ENCODE measurements at places on chromosomes 6 and 20.

DNA sequence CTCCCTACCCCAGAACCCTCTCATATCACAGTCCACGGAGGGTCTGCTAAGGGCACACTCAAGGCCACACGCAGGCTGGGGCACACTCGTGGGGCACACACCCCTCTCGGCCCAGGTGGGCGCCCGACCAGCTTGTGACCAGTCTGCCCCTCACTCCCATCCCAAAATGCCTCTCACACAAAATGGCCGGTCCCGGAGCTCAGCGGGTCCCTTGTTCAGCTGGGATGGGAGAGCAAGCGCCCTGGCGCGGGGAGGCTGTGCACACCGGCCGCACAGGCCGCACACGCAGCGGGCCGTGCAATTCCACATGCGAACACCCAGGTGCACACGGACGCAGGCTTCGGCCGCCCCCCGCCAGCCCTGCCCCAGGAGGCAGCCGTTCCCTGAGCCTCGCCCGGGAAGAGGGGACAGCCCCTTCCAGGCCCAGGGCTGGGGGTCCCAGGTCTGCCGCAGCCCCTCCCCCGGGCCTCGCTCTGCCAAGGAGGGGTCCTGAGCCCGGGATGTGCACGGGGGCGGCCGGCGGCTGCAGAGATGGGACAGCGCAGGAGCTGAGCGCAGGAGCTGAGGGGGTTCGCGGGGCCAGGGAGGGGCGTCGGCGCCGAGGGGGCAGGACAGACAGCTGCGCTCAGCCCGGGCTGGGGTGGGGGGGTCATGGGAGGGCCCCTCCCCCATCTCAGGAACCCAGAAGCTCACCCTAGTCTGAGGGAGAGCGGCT lies 1.3 kb downstream of the KCNQ2 start:
- DNase-seq: no peak

DNA sequence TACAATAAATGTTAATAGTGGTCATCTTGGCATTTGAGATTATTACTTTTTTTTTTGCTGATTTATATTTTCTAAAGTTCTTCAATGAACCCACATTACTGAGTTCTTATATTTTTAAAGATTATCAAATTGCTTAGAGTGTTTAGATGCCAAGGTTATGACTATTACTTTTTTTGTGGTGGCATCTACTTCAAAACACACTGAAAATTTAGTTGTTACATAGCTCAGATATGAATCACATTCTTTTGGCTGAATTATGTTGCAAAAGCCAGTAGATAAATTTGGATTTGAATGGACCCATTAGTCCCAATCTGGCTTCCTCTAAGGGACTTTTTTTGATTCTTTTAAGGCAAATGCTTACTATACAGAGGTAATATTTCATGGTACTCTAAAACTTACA lies 8.9 kb downstream of the UTRN start:
- no peak for DNase-seq

DNA sequence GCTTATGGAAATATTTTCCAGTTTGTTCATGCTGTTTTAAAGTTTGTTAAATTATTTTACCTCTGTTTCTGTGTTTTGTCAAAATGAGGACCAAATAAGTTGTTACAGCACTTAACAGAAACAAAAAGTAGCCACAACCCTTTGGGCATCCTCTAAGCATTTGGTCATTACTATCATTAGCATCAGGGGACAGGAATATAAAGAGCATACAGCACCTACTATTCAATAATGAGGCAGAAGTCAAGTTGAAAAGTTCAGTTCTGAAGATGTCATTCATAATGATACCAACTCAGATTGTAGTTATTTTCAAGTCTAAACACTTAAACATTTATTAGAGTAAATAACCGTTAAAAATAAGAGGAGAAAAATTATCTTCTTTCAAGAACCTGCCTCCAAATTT lies 862.3 kb upstream of the FLRT3 start:
- no peak for DNase-seq

GRCh38 chr20:35710039-35710438 lies 10.8 kb downstream of the ROMO1 start:
- DNase-seq: no peak

DNA sequence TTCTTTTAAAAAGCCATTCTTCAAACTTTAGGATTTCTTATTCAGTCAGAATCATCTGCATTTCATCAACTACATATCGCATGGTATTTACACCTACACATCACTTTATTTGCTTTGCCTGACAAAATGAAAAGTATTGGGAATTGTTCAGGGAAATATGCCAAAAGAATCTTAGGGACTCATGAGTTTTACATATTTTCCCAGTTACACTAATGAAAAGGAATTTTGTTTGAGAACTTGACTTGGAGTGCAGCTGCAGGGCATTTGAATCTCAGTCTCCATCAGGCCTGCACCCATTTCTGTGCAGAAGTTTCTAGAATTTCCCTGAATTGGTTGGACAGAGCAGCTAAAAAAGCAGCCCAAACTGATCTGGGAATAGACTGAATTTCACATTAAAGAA lies 65.3 kb downstream of the MTHFD1L start:
- no peak for DNase-seq
